ENCODE measurements at places on chromosomes 3 and 15.

- DNase-seq = no peak
These were observed 2.2 kb downstream of the GLT8D1 start for GRCh38 chr3:52703341-52703740.

DNA sequence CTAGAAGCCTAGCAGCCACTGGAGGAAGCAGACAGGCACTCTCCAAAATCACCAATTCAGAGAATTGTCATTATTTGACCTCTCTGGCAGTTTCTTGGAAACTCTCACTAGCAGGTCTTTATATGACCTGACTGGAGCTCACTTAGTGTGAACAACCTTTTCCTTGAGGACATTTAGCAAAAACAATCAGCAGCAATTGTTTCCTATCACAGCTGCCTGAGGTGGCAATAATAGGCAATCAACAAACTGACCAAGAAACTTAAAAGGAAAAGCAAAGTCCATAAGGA, 162.4 kb upstream of the STT3B start:
- DNase-seq = no peak

- no peak for DNase-seq
These were observed 65.7 kb downstream of the RAD54L2 start for GRCh38 chr3:51604212-51604611.

DNA sequence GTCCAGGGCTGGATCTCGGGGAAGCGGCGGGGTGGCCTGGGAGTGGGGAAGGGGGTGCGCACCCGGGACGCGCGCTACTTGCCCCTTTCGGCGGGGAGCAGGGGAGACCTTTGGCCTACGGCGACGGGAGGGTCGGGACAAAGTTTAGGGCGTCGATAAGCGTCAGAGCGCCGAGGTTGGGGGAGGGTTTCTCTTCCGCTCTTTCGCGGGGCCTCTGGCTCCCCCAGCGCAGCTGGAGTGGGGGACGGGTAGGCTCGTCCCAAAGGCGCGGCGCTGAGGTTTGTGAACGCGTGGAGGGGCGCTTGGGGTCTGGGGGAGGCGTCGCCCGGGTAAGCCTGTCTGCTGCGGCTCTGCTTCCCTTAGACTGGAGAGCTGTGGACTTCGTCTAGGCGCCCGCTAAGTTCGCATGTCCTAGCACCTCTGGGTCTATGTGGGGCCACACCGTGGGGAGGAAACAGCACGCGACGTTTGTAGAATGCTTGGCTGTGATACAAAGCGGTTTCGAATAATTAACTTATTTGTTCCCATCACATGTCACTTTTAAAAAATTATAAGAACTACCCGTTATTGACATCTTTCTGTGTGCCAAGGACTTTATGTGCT, 527 bp downstream of the B2M start:
- DNase-seq = peak; percentile 29

DNA sequence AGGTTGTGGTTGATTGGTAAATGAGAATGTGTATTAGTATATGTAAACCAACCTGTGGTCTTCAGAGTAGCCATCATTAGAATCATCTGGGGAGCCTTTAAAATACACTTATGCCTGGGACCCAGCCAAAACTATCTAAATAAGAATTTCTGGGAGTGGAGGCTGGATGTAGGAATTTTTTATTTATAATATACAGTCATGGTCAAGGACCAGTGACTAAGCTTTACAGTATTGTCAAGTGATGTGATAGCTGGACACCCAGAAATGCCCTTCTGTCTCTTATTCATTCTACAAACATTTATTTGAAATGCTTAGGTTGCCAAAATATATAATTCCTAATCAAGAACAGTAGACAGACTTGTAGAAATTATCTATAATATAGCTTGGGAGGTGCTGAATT, 132.2 kb downstream of the MBNL1 start:
- no peak for DNase-seq

DNA sequence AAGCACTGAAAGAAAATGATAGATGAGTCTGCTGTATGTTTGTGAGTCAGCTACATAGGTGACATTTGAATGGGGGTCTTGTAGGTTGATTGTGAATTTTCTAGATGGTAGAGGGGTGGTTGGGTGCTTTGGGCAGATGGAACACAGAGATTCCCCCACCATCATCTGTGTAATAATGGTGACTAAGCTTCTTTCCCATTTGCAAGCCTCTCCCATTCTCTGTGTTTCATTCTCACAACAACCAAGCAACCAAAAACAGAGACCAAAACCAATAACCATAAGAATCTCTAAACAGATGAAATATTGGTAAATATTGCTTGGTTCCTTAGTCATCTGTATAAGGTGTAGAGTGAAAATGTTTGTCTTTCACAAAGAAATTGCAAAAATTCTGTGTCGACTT, 17.8 kb upstream of the UTS2B start:
- no peak for DNase-seq

GRCh38 chr15:35102186-35102585, 17.1 kb upstream of the NANOGP8 start:
- no peak for DNase-seq

- DNase-seq = no peak
These were observed 103.6 kb upstream of the VEPH1 start for GRCh38 chr3:157606852-157607197.

DNA sequence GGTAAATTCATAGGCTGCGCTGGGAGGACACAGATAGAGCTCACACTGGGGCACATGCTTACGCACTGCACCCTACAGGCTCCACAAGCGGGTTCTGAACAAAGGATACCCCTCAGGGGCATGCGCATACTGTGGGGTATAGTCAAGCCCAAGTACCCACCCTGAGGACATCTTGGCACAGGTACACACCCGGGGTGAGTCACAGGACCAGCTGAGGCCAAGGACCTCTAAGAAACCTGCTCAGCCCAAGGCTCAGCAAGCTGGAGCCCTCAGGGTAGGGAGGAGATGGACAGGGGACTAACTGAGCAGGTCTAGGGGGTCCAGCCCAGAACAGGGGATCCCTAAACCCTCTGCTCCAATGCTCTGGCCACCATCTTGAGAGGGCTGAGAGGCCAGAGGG, 3.3 kb downstream of the SHISA5 start:
- no peak for DNase-seq

DNA sequence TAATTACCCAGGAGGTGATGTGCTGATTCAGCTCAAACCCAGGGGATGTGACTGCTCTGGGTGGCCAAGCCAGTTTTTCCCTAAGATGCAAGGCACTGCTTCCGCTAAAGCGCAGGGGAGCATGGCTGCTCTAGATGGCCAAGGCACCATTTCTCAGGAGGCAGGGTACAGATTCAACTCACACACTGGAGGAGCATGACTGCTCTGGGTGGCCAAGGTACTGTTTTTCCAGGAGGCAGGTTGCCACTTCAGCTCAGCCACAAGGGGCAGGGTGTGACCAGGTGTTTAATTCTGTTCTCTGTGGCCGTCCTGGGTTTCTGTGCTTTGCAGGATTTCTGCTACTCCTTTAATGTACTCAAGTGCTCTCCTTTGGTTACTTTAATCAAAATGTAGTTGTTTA, 659.3 kb upstream of the ARRDC4 start:
- peak; percentile 20 for DNase-seq

GRCh38 chr3:157347577-157348303, 88.9 kb upstream of the PTX3 start:
- DNase-seq = peak; percentile 89

GRCh38 chr3:69856965-69857705, 117.9 kb downstream of the MITF start:
- no peak for DNase-seq

DNA sequence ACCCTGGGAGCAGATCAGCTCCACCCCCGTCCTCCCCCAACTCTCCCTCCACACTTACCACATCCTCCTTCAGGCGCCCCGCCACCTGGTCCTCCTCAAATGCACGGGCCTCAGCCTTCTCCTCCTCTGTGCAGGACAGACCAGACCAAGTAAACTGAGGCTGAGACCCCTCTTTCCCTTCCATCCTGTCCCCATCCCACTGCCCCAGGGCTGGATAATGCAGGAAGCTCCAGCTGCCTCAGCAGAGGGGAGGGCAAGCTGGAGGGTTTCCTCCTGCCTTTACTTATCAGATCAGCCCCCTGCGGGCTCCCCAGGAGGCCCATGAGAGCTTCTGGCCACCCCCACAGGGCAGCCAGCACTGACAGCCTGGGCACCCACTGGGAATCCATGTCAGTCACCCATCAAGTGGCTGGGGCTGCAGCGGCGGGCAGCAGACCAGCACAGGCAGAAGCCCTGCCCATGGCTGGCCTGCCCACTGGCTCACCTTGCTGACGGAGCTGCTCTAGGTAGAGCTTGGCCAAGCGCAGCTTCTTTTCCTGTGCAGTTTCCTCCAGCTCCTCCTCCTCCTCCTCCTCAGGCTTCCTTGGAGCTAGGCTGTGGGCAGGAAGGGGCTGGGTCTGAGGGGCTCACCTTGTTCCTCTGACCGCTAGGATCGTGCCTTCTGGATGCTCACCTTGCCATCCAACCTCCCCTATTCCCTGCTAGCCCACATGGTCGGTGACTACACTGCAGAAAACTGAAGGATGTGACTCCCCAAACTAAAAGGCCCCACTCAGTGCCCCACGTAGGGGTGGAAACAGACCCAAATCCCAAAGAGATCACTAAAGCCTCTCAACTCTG, 3.9 kb downstream of the RRP9 start:
- no peak for DNase-seq

DNA sequence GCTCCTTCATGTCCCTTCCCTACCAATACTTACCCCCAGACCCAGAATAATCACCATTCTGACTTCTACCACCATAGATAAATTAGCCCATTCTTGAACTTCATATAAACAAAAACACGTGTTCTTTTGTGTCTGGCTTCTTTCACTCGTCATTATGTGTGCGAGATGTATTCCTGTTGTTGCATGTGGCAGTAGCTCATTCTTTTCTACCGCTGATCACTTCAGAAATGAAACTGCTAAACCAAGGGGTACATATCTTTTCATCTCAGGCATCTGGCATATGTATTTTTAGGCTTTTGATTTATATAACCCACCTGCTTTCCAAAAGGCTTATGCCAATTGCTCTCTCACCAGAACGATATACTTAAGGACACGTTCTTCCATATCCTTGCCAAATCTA, 13.8 kb upstream of the SCG3 start:
- no peak for DNase-seq

GRCh38 chr15:101037090-101037830, 118.1 kb downstream of the LRRK1 start:
- DNase-seq = no peak

DNA sequence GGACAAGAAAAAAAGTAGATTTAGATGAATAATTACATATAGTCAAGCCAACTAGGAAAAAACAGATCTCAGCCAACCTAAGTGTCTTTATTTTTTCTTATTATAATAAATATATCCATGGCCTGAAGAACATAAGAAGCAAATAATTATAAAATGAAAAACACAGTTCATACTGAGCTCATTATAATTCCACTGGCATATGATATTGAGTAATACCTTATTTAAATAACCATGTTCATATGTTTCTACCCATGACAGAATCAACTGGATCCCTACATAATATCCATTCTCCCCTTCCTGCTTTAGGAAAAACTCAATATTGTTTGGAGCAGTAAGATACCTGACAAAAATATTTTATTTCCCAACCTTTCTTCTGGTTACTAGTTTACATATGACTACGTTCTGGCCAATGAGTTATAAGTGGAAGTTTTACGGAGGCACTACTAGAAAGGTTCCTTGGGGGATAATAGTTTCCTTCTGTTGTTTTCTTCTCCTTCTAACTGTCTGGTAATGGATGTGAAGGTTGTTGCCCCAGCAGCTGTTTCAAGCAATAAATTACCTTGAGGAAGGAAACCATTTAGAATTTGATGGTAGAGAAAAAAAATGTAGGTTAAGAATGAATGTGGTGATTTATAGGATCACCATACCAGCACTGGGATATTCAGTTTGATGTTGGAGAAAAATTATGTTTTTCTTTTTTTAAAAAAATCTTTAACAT, 184.1 kb upstream of the MBNL1 start:
- DNase-seq = no peak

- DNase-seq = no peak
These were observed 119.4 kb downstream of the IGF1R start for GRCh38 chr15:98767692-98768091.

DNA sequence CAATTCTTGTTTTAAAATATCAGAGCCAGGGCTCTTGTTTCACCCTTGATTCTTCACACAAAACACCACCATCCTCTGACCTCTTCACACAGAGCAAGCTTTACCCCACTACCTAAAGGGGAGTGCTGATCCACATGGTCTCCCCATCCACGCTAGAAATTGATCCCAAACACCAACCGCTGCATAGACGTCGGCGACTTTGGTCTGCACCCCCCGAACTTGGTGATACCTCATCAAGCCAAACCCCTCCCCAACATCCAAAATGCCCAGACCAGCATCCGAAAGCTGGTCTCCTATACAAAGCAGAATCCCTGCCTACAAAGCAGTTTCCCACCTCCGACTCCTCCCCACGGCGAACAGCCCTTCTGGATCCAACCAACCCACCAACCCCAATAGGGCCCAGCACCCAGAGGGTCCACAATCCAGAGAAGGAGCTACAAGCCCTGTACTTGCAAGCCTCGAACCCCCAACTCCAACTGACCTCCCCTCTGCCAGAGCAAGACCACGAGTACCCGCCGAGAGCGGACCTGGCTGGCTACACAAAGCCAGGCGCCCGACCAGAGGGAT, 25.8 kb upstream of the MTHFS start:
- no peak for DNase-seq

DNA sequence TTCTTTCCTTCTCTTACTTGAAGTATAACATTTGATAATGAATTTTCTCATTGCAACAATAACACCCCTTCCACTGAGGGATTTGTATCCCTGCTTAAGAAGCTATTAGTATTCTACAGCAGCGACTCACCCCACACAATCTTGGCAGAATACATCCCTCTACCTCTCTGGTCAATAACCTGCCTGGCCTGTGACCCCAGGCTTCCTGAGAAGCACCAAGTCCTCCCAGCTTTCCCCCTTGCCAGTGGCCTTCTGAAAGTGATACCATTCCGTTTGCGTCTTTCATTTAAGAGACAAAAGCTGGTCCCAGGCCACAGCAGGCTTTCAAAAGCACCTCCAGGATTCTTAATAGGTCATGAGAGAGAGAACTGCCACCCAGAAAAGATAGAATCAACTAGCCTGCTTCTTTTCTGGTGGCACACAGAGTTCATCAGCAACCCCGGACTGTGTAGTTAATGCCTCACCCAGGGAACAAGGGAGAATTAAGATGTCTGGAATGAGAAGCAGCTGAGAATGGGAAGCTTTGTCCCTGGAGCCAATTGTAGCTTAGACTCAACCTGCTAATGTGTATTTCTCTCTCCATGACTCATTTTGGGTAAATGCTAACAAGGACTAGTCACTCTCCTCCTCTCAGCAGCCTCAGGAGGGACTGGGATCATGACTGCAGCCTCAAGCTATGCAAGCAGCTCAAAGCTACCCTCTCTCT, 101.0 kb upstream of the CPNE4 start:
- no peak for DNase-seq
